ENCODE measurements at places on chromosomes 3 and 15.
A peak's percentile ranks its signal among the peaks of the same experiment; 100 is the strongest.

DNA sequence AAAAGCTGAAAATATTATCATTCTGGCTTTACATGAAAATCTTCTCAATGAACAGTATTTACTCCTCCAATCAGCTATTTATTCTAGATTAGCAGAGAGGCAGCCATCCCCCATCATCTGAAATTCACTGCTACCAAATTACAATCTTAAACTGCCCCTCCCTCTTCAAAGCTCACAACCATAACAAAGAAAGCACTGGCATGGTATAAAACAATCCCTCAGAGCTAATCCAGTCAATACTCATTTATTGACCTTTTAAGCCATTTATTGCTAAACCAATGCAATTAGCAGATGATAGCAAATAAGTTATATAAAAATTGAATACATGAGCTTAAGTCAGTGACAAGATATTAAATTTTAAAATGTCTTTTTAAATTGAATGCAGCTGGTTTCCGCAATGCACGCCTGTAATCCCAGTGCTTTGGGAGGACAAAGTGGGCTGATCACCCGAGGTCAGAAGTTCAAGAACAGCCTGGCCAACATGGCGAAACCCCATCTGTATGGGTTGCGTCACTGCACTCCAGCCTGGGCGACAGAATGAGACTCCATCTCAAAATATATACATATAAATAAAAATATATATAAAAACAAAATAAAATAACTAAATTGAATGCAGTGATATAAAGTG lies 12.1 kb downstream of the SLC4A7 start:
- no peak for DNase-seq

DNA sequence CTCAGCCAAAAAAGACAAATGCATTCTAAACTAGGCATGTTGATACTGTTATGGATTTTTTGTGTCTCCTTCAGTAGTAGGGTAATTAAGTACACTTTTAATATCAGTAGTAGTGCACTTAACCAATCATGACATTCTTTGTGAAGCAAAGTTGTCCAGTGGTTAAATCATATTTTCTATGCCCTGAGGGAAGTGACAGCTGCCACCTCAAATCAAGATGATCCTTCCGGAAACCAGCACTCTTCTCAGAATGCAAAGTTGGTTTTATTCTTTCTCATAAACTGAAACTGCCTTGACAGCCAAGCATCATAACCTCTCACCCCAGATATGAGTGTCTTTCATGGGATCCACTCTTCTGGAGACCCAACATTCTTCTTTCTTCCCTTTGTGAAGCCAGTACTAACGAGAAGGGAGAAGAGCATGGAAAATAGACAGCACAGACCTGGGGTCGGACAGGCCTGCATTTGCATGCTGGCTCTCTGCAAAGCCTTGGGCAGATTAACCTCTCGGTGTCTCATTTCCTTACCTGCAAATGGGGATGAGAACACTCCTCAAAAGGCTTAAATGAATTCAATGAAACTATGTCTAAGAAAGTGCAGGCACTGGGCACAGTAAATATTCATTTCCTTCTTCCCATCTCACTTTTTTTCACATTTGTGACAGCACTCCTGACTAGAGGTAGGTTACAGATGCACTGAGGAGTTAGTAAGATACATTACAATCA lies 13.2 kb downstream of the AAGAB start:
- DNase-seq: no peak

DNA sequence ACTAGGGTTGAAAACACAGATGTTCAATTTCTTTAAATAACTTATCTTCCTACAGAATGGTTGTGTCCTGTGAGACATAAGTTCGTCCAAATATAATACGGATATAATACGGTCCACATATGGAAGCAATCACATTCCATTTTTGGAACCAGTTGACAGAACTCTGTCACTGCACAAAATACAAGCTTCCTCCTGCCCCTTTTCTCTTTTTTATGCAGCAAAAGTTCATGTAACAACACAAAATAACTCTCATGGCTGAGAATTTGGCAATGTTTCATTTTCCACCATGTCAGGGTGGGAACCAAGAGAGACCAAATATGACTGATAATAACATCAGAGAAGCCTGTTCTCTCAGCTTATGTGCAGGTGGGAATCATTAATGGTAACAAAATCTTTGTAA lies 158.1 kb upstream of the ZNF385D start:
- DNase-seq: no peak

- no peak for DNase-seq
Observed at GRCh38 chr3:27224197-27224596, 145.0 kb downstream of the NEK10 start.

DNA sequence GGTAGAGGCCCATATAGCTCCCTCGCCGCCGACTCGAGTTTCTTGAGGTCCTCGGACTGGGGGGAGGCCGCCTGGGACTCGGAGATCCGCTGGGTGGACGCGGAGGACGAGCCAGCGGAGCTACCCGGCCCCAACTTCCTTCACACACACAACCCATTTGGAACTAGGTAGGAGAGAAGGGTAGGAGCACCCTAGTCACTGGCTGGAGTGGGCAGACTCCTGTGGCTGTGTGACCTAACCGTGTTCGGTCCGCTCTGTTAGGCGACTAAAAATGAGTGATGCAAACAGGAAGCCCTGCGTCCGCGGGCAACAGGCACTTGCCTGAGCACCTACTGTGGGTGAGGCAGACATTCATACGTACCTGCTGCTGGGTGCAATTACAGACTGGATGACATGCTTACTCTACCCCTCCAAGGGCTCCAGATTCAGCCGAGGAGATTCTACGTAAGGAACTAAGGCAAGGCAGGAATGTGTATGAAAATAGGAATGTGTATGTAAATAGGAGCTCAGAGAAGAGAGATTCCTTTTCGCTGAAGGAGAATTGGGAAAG lies 4.6 kb upstream of the SIN3A start:
- DNase-seq: no peak

GRCh38 chr15:58590926-58591325 lies 158.6 kb downstream of the ADAM10 start:
- DNase-seq: no peak

- no peak for DNase-seq
Observed at GRCh38 chr15:44798826-44799225, 62.5 kb downstream of the TRIM69 start.

DNA sequence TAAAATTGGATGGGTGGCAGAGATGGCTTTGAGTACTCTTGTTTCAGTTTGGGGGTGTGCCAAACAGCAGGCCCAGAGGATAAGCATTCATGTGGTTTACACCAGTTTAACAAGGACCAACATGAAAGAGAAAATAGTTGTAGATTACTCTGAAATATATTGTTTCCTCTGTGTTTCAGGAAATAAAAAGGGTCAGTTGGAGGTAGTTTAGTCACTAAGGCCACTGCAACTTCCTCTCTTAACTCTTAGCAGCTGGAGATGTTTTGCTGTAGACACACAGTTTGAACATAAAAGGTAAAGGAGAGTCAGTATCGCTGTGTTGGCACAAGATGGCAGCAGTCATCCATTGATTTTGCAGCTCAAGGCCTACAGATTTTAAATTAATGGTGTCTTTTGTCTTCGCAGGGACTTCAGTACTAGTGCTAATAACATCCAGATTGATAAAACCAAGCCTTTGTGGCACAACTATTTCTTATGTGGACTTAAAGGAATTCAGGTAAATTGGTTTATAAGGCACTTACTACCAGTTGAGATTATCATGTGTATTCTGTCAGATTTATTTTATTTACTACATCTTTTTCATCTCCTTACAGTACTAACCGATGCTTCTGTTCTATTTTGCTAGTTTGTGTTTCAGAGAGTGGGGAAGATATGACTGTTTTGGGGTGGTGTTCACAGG lies 65.5 kb downstream of the GALK2 start:
- DNase-seq: no peak

DNA sequence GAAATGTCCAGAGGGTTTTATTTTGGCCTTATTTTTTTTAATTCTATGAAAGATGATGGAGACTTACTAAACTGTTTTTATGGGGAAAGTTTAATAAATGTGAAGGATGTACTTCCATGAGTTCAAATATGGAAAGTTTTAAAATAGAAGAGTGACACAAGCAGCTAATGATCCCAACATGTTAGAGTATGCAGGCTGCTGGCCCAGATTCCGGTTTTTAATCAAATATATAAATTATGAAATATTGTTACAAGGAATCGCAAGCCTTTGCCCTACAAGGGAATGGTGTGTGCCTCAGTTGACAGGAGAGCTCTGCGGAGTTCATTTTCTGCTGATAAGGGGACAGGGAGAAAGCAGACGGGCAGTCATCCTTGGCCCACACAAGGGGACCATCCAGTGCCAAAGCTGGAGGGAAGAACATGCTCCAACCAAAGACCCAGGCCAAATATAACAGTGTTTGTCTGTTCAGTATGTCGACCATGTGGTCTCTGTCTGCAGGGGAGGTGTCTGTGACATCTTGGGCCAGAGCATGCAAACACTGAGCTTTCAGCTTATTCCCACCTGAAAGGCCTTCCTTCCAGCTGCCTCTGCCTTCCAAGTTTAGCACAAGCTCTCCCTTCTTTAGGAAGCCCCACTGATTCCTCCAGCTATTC lies 69.8 kb downstream of the SSUH2 start:
- DNase-seq: no peak

DNA sequence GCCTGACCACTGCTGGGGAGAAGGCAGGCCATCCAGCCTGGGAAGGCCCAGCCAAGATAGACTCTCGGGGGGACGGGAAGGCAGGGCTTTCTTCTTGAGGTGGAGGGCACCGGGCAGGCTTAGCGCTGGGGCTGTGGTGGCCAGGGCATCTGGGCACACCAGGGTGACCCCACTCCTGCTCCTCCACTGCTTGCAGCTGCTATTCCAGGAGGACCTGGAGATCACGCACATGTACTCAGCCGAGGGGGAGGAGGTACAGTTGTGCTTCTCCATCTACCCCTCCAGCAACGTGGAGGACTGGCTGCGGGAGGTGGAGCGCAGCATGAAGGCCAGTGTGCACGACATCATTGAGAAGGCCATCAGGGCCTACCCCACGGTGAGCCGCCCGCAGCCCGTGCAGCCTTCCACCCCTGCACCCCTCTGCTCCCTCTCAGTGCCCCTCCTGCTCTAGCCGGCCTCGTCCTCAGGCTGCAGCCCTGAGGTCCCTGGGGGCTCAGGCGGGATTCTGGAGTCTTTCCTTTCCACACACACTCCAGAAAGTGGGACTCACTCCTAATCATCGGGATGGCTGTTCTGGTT lies 42.3 kb downstream of the DNAH1 start:
- DNase-seq: no peak

- no peak for DNase-seq
Observed at GRCh38 chr3:54123003-54123775, 837 bp downstream of the CACNA2D3 start.

DNA sequence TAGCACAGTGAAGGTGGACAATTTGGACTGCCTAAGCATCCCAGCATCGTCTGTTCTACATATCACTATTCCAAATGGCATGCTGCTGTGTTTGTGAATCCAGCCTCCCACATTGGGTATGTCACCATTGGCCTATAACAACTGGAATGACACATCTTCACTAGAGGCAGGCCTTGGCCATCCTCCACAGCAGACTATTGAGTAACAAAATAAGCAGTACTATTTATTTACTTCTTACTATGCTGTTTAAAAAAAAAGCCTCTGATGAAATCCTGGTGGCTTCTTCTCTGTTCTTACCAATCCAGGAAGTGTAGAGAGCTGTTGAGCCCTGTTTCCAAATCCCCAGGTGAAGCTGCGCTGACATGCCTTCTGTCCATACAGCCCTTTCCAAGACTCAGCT lies 30.6 kb upstream of the CERS3 start:
- DNase-seq: no peak

- DNase-seq: no peak
Observed at GRCh38 chr3:4758957-4759656, 220.1 kb upstream of the BHLHE40 start.

GRCh38 chr15:92226020-92226612 lies 167.6 kb upstream of the ST8SIA2 start:
- DNase-seq: no peak

DNA sequence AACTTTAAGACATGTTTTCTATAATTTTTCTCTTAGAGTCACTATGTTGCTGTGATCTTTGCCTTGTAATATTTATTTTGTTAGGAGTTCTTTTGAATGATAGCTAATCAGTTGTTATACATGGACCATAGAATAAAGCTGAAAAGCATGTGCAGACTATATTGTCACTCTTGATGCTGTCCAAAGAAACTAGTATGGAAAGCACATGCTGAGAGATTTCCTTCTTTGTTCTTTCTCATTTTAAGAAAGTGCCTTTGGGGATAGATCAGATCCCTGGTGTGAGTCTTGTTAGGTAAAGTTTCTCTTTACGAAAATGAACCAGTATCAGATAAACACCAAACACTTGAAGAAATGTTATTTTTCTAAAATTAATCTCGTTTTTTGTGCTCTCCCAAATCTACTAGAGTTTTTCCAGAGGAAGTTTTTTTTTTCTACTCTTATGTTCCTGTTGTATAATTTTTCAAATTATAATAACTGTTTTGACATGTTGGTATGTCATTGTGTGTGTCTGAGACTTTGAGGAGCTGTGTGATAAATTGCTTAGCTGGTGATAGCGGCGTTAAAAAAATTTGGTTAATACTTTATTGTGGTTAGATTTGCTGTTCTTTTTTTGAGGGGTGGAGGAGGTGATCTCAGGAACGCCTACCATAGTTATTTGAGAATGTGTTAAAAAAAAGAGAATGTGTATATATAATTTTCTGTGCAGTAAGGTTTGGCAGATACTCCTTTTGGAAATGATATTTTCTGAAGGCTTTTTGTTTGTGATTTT lies 2.2 kb downstream of the PIAS1 start:
- no peak for DNase-seq

GRCh38 chr3:127371334-127371733 lies 83.5 kb upstream of the PRR20G start:
- peak; percentile 33 for DNase-seq

- DNase-seq: no peak
Observed at GRCh38 chr3:86743233-86743632, 247.7 kb downstream of the VGLL3 start.

DNA sequence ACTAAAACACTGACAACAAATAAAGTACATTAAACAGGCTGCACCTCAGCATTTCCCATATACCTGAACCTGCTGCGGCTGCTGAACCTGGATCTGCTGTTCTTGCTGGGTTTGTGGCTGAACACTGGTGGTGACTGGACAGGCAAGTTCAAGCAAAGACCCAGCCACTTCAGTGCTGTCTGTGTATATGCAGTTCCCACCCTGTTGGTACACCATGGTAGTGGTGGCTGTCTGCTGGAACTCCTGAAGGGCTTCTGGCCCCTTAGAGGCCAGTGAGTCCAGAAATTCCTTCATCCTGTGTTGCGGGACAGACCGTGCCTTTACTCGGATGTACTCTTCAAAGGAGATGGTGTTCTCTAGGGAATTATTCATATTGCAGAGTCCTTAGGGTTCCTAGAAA lies 17.2 kb downstream of the QRICH1 start:
- no peak for DNase-seq

Data from ecto neural progenitor cell (in vitro differentiated cells).